ENCODE measurements at places on chromosomes 5 and 9.

DNA sequence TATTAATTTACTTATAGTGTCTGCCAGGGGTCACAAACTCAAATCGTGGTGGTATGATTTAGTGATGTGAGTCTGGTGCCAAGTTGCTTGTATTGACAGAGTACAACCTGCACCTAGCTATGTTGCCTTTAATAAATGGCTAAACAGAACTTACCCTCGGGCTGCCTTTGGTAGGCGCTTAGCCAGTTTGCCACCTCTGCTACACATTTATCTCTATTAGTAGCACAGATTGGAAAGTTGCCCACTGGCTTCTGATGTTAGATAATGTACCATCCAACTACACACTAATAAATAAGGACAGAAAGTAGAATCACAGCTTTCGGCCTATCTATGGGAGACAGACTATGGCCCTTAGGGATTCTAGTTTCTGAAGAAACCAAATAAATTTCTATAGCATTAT lies 368.4 kb downstream of the MAN2A1 start:
- DNase-seq = peak; percentile 80

GRCh38 chr9:96241391-96241809 lies 60.6 kb downstream of the HSD17B3 start:
- no peak for DNase-seq

- no peak for DNase-seq
Observed at GRCh38 chr9:7150153-7150890, 392.5 kb downstream of the KDM4C start.

DNA sequence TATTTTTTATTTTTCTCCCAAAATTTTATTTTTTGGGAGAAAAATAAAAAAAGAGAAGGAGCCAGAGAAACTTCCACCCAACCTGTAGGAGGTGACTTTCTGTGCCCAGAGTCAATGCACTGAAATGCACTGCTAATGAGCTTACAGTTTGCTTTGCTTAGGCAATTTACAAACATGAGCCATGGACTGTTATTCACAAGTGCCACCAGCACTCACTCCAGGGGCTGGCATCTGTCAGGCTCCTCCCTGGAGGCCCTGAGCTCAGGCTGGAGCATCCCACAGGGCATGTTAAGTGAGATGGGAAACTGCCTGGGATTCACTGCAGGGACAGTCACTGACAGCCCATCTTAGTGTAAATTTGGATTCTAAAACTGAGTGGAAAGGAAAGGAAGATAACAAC lies 74.9 kb downstream of the FANCC start:
- DNase-seq = no peak

DNA sequence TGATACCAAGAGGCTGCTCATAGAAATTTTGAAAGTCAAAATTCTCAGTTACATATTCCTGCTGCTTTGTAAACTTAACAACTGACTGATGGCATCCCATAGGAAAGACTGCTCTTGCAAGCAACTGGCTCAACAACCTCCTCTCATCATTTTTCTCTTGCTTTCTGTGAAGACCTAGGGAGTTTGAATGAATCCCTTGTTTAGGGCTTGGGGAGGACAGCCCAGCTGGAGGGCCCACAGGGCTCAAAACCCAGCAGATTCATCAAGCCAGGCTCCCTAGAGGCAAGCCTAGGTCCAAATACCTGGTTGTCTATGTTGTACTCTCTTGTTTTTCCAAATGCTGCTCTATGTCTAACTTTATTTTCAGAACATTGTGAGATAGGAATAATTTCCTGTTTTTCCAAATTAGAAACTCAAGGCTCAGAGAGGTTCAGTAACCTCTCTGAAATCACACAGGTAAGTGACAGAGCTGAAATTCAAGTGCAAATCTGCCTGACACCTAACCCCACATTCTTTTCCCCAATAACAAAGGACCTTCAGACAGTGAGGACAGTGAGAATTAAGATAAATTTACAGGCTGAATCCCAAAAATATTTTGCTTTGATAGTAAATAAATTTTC lies 558.9 kb upstream of the KLF4 start:
- DNase-seq = no peak

- DNase-seq = no peak
Observed at GRCh38 chr5:75239681-75240080, 3.0 kb upstream of the ANKRD31 start.

GRCh38 chr5:80210014-80210413 lies 45.8 kb downstream of the SERINC5 start:
- no peak for DNase-seq

DNA sequence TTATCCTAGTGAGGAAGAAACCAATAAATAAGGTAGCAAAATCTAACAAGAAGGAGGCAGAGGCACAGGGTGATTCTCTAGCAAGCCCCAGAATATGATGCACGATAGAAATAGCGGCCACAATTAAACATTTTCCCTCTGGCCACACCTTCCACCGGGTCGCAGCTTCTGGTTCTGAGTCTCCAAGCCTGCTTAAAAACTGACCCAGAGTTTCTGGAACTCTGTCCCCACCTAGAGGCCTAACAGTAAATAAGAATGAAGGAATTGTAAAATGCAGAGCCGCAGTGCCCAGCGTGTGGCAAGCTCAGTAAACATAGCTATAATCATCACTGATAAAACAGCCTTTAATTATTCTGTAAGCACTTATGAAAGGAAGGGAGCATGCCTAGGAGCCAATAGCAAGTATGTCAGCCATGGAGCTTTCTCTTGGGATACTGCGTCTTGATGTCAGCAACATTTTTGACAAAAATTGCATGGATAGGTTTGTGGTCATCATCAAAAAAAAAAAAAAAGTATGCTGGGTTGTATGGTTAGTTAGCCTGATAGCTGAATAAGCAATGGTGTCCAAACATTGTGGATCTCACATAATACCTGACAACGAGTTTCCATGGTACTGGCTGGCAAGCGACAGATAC lies 465.5 kb downstream of the DNAH5 start:
- peak; percentile 87 for DNase-seq

DNA sequence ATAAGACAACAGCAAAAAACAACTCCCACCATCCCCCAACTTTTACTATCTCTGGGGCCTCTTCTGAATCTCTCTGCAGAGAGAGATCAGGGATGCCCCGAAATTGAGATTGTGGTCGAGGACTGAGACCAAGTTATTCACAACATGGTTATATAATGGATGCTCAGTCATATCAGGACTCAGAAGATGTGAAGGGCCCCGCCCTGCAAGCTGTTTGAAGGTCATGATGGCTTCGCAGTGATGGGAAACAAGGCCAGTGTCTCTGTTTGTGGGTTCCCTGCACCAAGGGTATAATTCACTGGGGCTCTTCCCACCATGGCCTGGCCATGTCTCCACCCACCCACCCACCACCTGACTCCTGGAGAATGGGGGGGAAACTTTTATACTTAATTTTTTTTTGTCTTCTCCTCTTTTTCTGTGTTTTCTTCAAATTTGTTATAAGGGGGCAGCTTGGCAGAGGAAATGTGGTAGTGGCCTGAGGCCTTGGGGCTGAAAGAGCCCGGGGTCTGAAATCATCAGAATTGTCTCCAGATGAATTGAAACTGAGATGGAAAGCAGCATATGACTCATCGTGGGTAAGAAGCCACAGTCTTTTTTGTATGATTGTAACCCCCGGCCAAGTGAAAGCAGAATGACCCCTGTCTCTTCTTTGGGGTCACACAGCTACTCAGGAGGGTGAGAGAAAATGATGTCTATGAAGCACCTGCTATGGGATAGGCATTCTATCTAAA lies 15.0 kb upstream of the TEX48 start:
- no peak for DNase-seq

DNA sequence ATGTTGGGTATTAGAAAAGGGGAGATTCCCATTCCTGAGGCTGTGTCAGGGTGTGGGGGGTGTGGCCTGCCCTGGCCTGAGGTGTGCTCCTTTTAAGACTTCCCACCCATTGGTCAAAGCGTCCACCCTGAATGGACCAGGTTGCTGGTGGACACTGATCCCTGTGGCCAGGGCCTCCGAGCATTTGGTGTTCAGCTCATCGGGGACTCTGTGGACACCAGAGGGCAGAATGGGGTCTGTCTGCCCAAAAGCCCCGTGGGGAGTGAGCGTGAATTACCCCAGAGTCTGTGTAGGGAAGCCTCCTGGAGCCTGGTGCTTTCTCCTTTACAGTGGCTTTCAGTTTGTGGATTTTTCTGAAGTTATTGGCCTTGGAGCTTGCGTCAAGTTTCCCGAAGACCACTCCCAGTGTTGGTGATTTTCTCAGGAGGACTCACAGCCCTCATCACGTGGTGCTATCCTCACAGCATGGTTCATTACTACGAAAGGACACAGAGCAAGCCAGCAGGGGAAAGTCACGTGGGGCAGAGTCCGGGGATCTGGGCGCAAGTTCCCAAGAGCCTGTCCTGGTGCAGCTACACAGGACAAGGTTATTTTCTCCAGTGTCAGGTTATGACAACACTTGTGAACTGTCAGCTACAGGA lies 55.5 kb downstream of the TENT4A start:
- DNase-seq = no peak

- no peak for DNase-seq
Observed at GRCh38 chr5:140145818-140146522, 20.2 kb downstream of the IGIP start.

DNA sequence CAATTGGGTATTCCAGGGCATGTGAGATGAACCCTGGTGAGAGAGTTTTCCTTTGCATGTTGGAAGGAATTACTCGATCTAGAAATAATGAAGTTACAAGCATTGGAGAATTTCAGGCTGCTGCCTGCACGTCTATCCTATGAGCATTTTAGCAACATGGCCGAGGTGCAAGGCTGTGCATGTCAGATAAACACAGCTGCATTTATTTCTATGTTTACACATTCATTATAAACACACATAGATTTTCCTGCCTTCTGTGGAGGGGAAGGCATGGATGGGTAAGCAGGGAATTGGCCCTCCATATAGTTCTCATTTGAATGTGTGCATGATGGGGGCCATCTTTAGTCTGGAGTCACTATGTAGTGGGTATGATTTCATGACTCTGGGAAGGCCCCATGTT lies 42.3 kb downstream of the AOPEP start:
- DNase-seq = peak; percentile 36

DNA sequence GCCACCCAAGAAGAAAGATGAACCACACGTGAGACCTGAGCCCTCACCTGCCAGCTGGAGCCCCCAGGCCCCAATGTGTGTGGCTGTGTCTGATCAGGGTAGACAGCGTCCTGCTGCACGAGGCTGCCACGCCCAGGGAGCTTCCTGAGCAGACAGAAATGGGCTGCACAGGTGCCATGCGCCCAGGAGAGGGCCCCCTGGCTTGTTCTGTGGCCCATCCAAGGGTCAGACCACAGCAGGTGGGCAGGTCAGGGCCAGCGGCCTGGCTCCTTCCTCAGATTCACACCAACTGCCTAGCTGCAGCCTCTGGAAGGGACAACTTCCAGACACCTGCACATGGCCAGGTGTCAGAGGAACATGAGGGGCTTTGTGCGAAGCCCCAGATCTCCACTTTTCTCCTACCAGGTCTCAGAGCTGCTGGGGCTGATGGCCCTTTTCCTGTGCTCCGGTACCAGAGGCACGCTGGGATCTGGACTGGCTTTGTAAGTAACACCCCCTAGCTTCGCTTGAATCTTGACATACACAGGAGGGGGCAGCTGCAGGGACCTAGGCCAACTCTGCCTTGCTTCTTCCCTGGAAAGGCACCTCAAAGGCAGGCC lies 10.8 kb downstream of the SARDH start:
- DNase-seq = peak; percentile 12

- DNase-seq = peak; percentile 52
Observed at GRCh38 chr5:99320436-99320835, 391.6 kb upstream of the CHD1 start.

DNA sequence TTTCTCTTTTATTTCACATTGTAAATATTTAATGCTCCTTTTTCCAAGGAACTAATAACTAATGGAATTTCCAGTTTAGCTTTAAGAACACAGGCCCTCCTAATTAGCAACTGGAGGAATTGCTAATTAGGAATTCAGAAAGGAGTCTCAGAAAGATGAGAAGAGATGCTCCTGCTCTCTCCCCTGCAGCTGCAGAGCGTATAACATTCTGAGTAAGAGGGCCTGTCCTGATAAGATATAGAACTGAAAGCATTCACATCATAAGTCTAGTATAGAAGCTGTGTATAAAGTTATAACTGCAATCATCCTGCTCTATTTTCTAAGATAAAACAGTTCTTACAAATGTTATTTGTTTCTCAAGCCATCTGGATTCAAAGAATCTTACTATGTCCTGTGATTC lies 83.2 kb downstream of the DTWD2 start:
- no peak for DNase-seq

- DNase-seq = no peak
Observed at GRCh38 chr5:55316837-55317236, 9.0 kb downstream of the MTREX start.

DNA sequence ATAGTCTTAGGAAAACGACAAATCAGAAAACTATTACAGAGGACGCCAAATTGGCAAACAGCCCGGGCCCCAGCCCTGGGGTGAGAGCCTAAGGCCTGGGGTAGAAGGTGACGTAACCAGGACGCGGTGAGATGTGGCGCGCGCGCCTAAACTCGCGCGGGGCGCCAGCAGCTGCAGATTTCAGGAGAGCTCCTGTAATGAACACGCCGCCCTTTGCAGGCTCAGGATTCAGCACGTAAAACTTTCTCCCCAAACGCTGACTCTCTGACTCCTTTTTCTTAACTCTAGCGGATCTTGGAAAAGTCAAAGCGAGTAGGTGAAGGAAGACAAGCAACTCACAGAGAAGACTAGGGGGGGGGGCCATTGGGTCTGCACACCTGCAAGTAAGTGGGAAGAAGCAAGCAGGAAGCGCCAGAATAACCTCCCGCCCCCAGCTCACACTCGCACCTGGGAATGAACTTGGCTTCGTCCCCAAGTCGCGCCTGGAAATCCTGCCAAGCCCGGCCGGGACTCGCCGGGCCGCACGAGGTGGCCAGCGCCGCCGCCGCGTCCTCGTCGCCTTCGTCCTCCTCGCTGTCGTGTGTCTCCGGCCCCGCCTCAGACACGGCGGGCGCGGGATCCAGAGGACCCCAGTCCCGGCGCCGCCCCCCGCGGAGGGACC lies 822 bp downstream of the RASEF start:
- DNase-seq = peak; percentile 55

DNA sequence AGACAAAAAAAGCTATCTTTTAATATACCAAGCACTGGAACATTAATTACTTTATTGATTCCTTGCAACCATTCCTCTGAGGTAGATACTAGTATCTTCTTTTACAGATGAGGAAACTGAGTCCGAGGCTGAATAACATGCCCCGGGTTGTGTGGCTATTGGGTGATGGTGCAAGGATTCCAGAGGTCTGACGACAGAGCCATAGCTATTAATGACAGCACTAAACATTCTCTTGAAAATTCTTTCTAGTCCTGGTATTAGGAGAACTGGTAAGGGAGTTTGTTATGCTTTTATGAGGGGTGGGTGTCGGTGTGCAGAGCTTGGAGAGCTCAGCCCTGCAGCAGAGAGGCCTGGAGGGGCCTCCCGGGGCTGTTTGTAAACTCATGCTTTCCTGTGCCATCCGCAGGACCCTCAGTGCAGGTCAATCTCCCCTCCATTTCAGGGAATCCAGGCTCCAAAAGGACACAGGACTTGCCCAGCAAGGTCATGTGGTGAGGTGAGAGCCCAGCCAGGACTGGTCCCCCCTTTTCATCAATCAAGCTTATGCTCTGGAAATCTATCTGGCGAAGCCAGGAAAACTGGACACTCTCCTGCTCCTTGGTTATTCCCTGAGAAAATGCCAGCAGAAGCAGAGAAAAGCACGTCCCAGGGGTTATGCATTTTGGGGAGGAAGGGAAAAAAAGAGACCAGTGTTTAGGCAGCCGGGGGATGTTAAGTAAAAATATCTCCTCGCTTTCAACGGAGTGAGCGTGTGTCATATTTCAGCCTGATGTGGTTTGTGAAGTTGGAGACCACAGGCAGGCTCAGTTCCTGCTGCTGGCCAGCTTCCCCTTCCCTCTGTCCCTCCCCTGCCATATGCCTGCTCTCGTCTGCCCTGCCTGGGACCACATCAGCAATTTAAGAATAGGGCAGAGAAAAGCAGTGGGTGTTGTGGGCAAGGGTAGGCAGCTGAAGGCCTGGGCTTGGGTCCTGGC lies 3.7 kb downstream of the GSN start:
- no peak for DNase-seq

- DNase-seq = peak; percentile 61
Observed at GRCh38 chr5:177607452-177608192, 7.7 kb downstream of the B4GALT7 start.

Data from COR-L47 (cell line).